ENCODE measurements at places on chromosomes 7 and 10.
A peak's percentile ranks its signal among the peaks of the same experiment; 100 is the strongest.

- peak; percentile 12 for DNase-seq
These were observed 106.8 kb downstream of the ANK3 start for GRCh38 chr10:60282771-60283353.

DNA sequence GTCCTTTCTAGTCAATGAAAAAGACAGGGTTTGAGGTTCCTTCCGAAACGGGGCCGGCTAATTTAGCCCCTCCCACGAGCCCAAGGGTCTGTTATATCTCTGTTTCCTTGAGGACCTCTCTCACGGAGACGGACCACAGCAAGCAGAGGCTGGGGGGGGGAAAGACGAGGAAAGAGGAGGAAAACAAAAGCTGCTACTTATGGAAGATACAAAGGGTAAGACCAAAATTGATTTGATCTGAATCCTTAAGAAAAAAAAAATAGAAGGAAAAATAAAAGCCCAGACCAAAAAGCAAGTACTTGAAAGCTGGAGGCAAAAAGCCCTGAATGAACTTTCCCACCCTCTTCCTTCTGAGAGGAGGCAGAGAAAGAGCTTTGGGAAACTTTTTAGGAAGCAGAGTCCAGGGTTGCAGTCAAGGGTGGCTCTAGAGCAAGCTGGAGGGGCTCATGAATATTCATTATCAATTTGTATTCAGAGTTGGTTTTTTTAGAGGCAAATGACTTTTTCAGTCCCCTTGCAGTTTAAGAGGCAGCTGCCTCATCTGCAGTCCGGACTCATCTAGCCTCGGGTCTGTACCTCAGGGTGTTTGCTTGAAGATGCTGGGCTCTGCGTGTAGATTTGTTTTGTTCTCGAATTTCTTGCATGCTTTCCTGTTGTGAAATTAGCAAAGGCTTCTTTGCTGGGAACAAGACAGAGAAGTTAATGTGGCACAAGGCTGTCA lies at the start of gene ENTPD1:
ENTPD1 (plus strand) TSS at position 123 of the 721 bp plus-strand sequence; CDS start at position 200, 77 bp downstream.
- peak; percentile 86 for DNase-seq

DNA sequence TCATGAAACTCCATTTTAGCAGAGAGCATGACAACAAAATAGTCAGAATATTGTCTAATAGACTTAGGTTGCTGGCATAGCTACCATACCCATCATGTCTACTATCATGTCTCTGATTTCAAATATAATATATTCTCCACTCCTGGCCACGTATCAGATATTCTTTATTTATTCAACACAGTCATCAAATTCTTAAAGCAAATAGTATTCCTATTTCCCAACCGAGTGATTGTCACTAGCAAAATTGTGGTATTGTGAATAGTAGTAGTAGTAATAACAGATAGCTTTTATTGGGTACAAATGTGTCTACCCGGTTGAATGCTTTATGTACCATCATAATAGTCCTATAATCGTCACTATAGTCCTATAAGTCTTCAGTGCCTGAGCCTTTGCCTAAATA lies 918.6 kb downstream of the KCNMA1 start:
- DNase-seq = peak; percentile 6

DNA sequence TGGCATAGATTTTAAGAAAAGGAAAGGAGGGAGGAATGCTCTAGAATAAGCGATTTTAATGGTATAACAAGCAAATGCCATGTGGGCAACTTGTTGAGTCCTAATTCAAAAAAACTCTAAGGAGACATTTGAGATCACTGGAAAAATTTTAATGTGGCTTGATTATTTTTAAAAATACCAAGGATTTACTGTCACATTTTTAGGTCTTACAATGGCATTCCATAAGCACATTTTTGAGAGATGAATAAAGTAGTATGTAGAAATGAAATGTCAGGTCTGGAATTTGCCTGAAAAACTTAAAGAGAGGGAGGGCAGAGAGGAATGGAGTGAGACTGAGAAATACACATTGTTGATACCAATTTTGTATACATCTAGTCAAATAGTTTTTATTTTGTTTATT lies 20.3 kb downstream of the NCAPG2 start:
- DNase-seq = peak; percentile 56

DNA sequence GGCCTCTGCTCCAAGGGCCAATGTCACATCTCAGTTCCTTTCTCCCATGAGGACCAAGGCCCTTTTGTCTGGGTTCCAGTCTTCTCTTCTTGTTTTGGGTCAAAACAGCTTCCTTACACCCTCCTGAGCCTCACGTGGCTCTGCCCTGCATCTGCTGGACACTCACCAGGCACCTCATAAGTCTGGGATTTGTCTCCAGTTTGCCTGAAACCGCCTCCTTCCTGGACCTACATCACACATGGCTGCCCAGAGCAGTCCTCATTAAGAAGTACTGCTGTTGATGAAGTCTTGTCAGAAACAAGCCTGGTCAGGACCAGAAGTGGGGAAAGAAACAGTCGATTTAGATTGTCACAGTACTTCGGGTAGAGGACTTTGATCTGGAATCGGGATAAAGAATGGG lies 173.4 kb upstream of the BMPER start:
- DNase-seq = no peak

- DNase-seq = no peak
These were observed 473.0 kb downstream of the PLXDC2 start for GRCh38 chr10:20289070-20289828.

- DNase-seq = no peak
These were observed 525.2 kb downstream of the LRMDA start for GRCh38 chr10:75956624-75957023.

DNA sequence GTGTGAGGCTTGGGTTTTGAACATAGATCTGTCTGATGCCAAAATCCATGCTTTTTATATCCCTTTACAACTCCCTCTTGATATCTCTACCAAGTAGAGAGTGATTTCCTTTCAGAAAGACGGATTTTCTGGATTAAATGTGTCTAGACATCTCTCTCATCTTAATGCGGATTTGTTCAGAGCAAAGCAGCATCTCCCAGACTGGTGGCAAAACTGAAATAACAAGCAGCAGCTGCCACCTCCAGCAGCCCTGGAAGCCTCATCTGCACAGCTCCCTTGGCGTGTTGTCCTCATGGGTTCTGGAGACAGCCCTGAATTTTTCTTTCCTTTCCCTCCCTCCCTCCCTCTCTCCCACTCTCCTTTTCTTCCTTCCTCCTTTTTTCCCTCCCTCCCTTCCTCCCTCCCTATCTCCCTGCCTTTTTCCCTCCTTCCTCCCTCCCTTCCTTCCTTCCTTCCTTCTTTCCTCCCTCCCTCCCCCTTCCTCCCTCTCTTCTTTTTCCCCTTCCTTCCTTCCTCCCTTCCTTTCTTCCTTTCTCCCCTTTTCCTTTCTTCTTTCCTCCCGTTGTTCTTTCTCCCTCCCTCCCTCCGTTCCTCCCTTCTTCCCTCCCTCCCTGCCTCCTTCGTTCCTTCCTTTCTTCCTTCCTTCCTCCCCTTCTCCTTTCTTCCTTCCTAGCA lies 639.9 kb downstream of the TYW1 start:
- DNase-seq = no peak

- DNase-seq = no peak
These were observed 277.6 kb upstream of the IGFBP3 start for GRCh38 chr7:46198701-46199100.

- peak; percentile 28 for DNase-seq
These were observed 315.3 kb downstream of the CXCL12 start for GRCh38 chr10:44069573-44069972.

- DNase-seq = peak; percentile 90
These were observed 52.6 kb downstream of the MACC1 start for GRCh38 chr7:20164425-20165145.

GRCh38 chr10:12042409-12042796 lies 206 bp downstream of the UPF2 start:
- DNase-seq = no peak

GRCh38 chr7:98293746-98294145 lies 12.3 kb downstream of the BRI3 start:
- DNase-seq = no peak

- DNase-seq = no peak
These were observed 12.6 kb downstream of the MAFK start for GRCh38 chr7:1542841-1543747.

GRCh38 chr10:110501142-110501937 lies 3.6 kb downstream of the DUSP5 start:
- peak; percentile 89 for DNase-seq

DNA sequence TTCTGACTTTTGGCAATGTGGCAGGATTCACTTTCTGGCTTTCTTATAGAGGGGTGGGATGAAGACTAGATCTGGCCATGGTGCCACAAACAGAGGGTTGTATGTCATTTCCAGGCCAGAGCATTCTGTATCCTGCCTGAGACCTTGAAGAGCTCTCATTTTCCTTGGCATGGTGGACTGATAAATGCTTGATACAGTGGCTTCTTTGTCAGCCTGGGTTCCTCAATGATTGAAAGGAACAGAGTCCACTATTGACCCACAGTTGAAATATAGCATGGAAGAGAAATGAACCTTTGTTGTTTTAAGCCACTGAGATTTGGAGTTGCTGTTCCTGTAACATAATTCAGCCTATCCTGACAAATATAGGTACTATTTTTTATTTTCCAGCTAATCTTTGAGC lies 462.7 kb downstream of the SUGCT start:
- no peak for DNase-seq

DNA sequence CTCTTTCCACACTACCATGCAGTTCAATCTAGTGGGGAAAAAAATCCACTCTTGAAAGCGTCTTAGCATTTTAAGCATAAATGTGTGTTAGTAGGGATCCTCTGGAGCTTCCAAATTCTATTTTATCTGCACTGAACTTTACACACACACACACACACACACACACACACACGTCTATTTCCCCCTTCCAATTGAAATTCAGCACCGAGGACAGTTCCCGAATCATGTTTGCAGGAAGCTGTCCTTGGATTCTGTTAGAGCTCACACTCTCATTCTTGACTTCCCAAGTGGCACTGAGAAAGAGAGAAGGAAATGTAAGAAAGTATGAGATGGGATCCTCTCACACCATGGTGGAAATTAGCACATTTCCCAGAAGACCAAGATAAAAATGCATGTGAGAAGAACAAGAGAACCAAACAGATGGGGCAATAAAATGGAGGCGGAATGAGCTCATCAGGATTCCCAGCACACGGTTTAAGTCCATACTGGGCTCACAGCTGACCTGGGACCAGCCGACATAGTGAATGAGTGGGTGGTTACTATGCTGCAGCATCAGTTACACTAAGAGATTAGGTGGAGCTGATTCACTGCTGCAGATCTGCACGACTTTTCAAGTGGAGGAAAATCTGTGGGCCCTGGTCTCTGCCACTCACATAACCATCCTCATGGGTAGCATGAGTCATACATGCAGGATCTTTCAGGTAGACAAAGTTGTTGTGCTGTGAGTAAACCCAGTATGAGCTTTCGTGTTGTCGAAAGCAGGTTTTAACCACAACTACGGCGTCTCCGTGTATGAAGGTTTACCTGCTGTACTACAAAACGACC lies 3.3 kb upstream of the NPTX2 start:
- no peak for DNase-seq

DNA sequence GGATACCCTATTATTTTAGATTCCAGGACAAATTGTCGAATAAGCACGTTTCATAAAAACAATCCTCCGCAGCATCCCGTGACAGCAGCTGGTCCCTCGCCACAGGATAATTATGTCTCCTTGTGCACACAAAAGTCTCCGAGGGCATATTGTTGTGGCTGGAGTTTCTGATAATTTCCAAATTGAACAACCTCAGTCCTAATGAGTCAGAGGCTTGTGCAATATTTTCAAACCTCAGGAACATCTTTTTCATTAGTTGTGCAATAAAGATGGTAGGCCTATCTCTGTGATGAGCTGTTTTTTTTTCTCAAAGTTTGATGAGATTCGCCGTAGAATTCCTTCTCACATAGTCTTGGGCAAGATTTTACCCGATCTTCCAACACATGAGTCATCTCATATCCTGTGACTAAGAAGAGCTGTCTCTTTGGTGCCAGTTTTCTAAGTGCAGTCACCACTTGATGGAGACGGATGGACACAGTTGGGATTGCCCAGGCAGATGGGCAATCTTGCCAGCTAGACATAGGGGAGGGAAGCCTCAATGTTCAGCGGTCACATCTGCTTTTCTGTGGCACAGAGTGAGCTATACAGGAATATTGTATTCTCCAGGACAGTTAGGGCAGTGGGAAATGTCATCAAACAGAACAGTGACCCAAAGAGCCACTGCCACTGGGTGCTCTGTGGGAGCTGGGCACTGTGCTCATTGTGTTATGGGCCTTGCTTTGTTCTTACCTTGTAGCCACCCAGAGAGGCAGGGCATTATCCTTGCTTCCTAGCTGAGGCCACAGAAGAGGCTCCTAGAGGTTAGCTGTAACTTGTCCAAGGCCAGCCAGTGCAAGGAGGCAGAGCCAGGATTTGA lies 7.8 kb downstream of the HTRA1 start:
- peak; percentile 98 for DNase-seq

GRCh38 chr10:84563355-84563754 lies 235.0 kb downstream of the CCSER2 start:
- no peak for DNase-seq

GRCh38 chr10:62830679-62831078 lies 14.5 kb upstream of the EGR2 start:
- DNase-seq = no peak

DNA sequence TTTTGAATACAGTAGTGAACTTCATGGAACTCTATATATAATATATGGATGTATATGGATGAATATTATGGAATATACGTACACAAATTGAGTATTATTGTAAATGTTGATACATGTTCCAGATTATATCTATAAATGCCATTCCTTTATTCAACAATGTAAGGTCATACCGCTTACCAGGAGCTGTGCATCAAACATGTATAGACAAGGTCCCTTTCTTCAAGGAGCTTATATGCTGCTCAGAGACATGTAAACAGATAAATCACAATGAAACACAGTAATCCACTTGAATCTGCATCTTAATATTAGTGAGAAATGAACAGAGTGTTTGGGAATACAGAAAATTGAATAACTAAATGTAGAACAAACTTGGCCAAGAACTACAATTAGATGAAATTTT lies 898 bp upstream of the SEM1 start:
- no peak for DNase-seq

GRCh38 chr10:86644152-86644793 lies 10.1 kb upstream of the OPN4 start:
- no peak for DNase-seq

- DNase-seq = no peak
These were observed 124.4 kb upstream of the RNF32 start for GRCh38 chr7:156515911-156516790.

- DNase-seq = no peak
These were observed 12.2 kb downstream of the CLRN3 start for GRCh38 chr10:127880557-127880956.

GRCh38 chr7:26279405-26279804 lies 12.3 kb upstream of the SNX10 start:
- no peak for DNase-seq

DNA sequence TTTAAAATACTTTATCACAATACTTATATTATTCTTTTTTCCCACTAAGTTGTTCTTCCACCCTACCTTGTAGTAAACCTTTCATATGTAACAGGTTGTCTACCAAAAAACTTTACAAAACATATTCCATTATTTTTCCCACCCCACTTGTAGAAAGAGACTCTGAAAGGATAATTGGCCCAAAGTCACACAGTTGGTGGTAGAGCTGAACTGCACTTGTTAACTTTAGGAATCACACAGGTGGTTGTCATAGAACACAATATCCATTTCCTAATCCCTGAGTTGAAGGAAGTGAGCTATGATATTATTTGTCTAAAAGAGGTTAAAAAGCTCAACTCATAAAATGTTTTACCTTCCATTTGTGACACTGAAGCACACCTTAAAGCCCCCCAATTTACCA lies 188.8 kb upstream of the FOXP2 start:
- no peak for DNase-seq

Data from fibroblast of gingiva (primary cell).